ENCODE measurements at places on chromosomes 7 and 10.
A peak's percentile ranks its signal among the peaks of the same experiment; 100 is the strongest.

GRCh38 chr10:11701451-11702095 lies 40.6 kb upstream of the ECHDC3 start:
- peaks cover 12% of the 10 kb centered on the region for H3K4me1 ChIP-seq
- no peak overlapping the region for H3K4me3 ChIP-seq
- no peaks in the 10 kb centered on the region for H3K36me3 ChIP-seq
- H3K27me3 ChIP-seq = peaks cover 48% of the 10 kb centered on the region

GRCh38 chr10:91689731-91690168 lies 56.9 kb upstream of the PPP1R3C start:
- peaks cover 4% of the 10 kb centered on the region for H3K27me3 ChIP-seq
- H3K27ac ChIP-seq = no peak overlapping the region
- H3K4me3 ChIP-seq = no peak overlapping the region
- no peaks in the 10 kb centered on the region for H3K36me3 ChIP-seq
- peaks cover 5% of the 10 kb centered on the region for H3K4me1 ChIP-seq
- no peak for DNase-seq

GRCh38 chr7:124907490-124907889 lies 22.1 kb downstream of the POT1 start:
- no peak for DNase-seq
- H3K36me3 ChIP-seq = peaks cover 14% of the 10 kb centered on the region
- no peaks in the 10 kb centered on the region for H3K27me3 ChIP-seq

DNA sequence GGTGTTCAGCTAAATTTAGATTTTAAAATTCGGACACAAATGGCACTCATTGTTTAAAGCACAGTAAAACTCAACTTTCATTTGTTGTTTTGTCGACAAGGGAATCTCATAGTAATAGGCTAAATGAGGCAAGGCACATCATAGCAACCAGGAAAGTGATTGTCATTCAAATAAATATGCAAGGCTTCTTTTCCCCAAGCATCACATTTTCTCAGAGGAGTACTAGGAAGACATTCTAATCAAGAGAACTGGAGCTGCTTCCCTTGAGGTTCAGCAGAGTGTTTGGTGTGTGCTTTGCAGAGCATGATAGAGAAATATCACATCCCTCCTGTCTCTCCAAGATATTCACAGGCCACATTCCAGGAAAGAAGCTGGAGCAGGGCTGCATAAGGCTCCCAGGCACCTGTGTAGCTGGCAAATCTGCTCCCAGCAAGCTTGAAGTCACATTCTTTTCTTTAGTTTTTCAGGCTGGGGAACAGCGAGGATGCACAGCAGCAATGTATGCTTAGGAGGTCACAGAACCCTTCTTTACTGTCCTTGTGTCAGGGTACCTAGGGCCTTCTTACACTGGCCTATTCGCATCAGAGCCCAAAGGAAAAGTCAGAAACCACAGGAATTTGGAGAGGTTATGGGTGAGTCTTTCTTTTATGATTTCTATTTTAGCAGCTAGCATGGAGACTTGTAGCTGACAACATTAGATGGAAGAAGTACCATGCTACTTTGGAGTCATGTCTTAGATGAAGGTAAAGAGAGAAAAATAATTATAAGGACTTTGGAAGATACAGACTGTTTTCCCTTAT lies 95.9 kb upstream of the HDAC9 start:
- DNase-seq = no peak
- H3K27me3 ChIP-seq = peaks cover 7% of the 10 kb centered on the region
- no peaks in the 10 kb centered on the region for H3K4me1 ChIP-seq
- no peaks in the 10 kb centered on the region for H3K36me3 ChIP-seq
- H3K27ac ChIP-seq = no peak overlapping the region
- H3K4me3 ChIP-seq = no peak overlapping the region

- no peak overlapping the region for H3K4me3 ChIP-seq
- peaks cover 6% of the 10 kb centered on the region for H3K27me3 ChIP-seq
- H3K4me1 ChIP-seq = no peaks in the 10 kb centered on the region
- no peak for DNase-seq
- no peak overlapping the region for H3K27ac ChIP-seq
Measured at GRCh38 chr10:125662584-125662983, 20.4 kb downstream of the TEX36 start.

- H3K27ac ChIP-seq = no peak overlapping the region
- peaks cover 1% of the 10 kb centered on the region for H3K36me3 ChIP-seq
- H3K4me1 ChIP-seq = peaks cover 9% of the 10 kb centered on the region
- H3K27me3 ChIP-seq = peaks cover 5% of the 10 kb centered on the region
Measured at GRCh38 chr10:49083261-49083660, 32.1 kb downstream of the VSTM4 start.

- H3K36me3 ChIP-seq = no peaks in the 10 kb centered on the region
- no peak overlapping the region for H3K4me3 ChIP-seq
- no peaks in the 10 kb centered on the region for H3K4me1 ChIP-seq
- no peak overlapping the region for H3K27ac ChIP-seq
Measured at GRCh38 chr7:129366-130221, 62.8 kb upstream of the FAM20C start.

- H3K27ac ChIP-seq = no peak within 1 kb of the TSS
- no peaks in the 10 kb centered on the region for H3K36me3 ChIP-seq
- peaks cover 5% of the 10 kb centered on the region for H3K4me1 ChIP-seq
- peaks cover 68% of the 10 kb centered on the region for H3K27me3 ChIP-seq
- H3K4me3 ChIP-seq = peak within 1 kb of the TSS; percentile 34
Measured at GRCh38 chr10:124092860-124093773, at the start of gene CHST15. CHST15 (minus strand) TSS chr10:124093598; CDS start chr10:124046212, 47,386 bp downstream.

- H3K27ac ChIP-seq = no peak overlapping the region
- no peak for DNase-seq
- no peaks in the 10 kb centered on the region for H3K36me3 ChIP-seq
- no peaks in the 10 kb centered on the region for H3K27me3 ChIP-seq
Measured at GRCh38 chr7:52799817-52800216, 235.6 kb upstream of the POM121L12 start.

DNA sequence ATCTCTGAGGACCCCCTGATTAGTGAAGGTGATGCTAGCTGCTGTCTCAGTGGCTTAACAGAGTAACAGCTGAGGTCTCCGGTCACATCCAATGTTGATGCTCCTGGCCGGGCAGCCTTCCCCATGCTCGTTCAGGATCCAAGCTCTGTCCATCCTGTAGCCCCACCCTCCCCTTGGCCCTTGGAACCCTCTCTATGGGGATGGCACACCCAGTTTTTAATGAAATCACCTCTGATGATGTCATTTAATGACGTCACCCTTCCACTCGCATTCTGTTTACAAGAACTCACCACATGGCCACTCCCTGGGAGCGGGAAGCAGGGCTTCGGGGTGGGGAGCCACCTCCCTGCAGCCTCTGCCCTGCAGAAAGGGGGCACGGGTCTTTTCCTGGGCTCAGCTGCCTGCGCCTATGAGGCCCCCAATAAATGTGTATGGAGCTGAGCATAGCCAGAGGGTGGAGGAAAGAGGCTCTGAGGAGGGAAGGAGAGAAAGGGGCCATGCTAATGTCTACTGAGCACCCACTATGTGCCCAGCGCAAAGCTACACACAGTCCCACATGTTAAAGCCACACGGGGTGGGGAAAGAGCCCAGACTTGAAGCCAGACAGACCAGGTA lies 95.5 kb downstream of the OAT start:
- H3K4me1 ChIP-seq = no peaks in the 10 kb centered on the region
- no peak for DNase-seq
- no peak overlapping the region for H3K4me3 ChIP-seq
- H3K36me3 ChIP-seq = no peaks in the 10 kb centered on the region
- no peaks in the 10 kb centered on the region for H3K27me3 ChIP-seq
- H3K27ac ChIP-seq = no peak overlapping the region
